ENCODE measurements at places on chromosomes 13 and 19.

DNA sequence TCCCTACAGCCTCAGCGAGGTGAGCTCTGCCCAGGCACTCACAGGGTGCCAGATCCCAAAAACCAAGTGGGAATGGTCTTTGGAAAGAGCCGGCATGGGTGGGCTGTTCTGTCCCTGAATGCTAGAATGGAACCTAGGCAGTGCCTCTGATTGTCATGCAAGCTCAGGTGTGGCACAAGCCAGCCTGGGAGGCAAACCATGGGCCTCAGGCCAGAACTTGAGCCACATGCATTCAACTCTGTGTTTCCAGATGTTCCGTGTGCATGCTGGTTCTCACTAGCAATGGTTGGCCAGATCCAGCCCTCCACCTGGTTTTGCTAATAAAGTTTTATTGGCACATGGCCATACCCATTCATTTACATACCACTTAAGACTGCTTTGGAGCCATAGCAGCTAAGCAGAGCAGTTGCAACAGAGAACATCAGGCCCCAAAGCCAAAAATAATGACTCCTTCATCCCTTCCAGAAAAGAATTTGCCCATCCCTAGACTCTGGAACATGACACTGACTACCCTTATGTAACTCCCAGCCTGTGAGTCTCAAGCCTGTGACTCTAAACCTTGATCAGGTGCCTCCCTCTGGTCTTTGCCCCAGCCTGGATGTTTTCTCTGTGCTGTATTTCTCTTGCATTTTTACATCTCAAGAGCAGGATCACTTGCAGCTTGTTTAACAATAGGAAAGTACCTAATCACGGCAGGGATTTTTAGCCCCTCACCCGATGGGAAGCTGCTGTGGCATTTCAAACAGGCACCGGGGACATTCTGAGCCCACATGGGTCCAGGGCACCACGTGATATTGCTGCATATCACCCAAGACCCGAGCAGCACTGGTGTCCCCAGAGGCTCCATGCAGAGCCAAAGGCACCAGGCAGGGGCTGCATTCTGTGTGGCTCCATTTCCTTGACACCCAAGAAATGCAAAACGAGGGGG, 55.4 kb upstream of the USE1 start:
- no peak for DNase-seq

- no peak for DNase-seq
Measured at GRCh38 chr19:15614507-15615379, at the start of gene CYP4F8. TSS of gene CYP4F8 (plus strand) at chr19:15615218. CDS start at chr19:15615617, 399 bp downstream.

- no peak for DNase-seq
Measured at GRCh38 chr13:110989331-110989730, 74.5 kb upstream of the ANKRD10 start.

DNA sequence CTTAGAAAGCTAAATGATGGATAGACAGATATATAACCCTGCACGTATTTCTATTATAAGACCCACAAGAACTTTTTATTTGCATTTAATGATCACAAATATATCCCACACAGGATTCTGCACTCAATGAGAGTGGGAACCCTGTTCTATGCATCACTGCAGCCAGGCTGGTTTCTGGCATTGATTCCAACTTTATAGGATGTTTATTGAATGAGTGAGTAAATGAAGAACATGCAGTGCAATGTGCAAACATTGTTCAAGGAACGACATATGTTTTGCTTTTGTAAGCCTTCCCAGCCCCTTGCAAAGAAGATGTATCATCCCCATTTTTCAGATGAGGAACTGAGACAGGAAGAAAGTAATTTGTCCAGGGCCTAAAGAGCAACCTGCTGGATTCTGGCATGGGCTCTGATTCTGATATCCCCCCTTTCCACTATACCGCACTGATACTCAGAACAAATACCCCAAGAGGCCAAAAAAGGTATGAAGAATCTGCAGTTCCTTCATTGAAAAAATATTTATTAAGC, 246.3 kb downstream of the LACC1 start:
- no peak for DNase-seq

- DNase-seq = no peak
Measured at GRCh38 chr19:13717194-13717643, 47.1 kb upstream of the MRI1 start.

DNA sequence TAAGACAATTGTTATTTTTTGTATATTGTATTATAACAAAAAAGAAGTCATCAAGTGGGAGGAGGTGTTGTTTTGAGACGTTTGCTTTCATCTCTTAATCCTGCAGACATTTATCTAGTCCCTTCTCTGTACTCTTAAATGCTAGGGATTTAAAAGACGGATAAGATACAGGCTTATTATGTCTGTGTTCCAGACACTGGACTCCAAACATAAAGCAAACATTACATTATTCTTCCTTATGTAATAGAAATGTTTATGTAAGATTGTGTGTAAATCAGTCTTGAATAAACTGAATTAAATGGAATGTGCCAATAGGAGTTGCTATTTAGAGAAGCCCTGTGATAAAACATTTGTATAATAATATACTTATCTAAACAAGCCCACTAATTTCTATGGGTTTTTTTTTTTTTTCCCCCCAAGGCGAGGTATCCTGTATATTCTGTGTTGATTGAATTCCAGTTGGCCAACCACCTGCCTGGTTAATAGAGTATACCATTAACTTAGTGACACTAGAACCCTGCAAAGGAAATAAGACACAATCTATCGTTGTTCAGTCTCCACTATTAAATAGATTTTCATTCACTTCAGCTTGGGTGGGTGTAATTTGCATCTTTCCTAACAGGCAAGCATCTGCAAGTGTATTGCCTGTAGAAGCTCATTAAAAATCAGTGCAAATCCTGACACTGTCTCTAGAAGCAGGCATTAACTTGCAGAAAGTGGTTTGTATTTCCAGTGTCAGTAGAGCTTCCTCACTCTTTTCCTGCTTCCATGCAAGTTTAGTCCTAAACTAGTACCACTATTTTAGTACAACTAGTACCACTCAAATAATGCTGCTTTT, 69.0 kb downstream of the LRCH1 start:
- no peak for DNase-seq

GRCh38 chr13:43326100-43326499, 302.7 kb downstream of the DNAJC15 start:
- DNase-seq = no peak

DNA sequence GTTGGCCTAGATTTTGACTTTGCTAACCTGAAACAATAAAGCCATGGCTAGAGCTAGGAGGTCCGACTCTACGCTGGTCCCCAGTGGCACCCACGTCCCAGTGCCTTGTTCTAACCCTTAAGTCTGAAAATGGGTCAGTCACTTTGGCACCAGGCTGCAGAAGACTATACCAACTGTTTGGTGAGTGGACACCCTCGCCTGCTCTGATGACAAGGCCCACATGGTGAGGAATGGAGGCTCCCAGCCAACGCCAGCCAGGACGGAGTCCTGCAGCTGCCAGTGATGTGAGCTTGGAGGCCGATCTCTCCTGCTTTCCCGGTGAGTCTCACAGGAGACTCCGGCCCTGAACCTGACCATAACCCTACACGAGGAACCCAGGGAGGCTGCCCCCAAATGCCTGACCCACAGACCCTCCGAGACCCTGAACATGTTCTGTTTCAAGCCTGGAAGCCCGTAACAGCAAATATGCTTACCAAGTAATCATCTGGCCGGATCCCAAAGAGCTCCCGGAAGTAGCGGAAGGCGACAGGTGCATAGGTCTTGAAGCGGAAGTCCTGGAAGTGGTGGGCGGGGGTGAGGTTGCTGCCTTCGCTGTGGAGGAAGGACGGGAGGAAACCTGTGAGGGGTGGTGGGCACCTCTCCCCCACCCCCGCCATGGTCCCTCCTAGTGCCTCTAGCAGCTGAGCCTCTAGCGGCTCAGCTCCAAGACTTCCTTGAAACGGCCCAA, 34.1 kb upstream of the CACTIN start:
- no peak for DNase-seq

DNA sequence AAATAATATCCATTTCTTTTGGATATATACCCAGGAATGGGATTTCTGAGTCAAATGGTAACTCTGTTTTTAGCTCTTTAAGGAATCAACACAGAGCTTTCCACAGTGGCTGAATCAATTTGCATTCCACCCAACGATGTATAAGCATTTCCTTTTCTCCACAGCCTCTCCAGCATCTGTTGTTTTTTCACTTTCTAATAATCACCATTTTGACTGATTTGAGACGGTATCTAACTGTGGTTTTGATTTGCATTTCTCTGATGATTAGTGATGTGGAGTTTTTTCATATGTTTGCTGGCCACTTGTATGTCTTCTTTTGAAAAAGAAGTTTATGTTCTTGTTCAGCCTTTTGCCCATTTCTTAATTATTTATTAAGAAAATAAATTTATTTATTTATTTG, 352.2 kb upstream of the OBI1 start:
- DNase-seq = no peak

GRCh38 chr19:46574533-46574932, 26.6 kb upstream of the CALM3 start:
- DNase-seq = peak; percentile 71

DNA sequence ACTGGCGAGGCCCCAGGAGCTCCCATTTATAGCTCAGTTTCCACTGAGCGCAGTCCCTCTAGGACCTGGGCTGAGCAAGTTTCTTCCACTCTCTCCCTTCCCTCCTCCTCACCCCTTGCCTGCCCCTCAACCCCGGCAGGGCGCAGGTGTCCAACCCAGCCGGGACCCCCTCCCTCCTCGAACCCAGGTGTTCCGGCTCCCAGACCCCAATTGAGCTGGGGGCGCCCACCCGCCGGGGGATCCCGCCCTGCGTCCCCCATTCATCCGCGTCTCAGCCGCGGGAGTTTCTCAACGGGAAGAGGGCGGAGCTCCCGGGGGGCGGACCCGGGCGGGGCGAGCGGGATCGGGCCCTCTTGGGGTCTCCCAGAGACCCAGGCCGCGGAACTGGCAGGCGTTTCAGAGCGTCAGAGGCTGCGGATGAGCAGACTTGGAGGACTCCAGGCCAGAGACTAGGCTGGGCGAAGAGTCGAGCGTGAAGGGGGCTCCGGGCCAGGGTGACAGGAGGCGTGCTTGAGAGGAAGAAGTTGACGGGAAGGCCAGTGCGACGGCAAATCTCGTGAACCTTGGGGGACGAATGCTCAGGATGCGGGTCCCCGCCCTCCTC, at the start of gene KIRREL2:
Gene KIRREL2 (plus strand): TSS at position 366 of the 604 bp plus-strand sequence. CDS start 209 bp downstream, at position 575.
- no peak for DNase-seq

GRCh38 chr13:30154531-30154930, 152.8 kb downstream of the KATNAL1 start:
- no peak for DNase-seq

GRCh38 chr13:38440666-38441065, 91.0 kb downstream of the UFM1 start:
- no peak for DNase-seq

DNA sequence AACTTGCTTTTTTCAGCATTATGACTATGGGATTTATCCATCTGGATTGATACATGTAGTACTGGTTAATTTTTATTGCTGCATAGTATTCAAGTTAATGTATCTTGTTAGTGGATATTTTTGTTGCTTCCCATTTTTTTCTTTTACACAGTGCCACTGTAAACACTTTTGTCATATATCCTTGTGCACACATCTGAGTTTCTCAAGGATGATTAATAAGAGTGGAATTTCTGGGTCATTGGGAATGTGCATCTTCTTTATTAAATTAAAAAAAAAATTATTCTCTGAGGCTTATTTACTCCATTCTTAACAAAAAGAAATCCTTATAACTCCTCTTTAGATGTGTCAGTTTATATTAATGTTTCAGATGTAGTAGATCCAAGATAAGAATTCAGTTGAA, 27.3 kb downstream of the B3GLCT start:
- DNase-seq = no peak

- no peak for DNase-seq
Measured at GRCh38 chr13:45846681-45847080, 4.9 kb downstream of the SIAH3 start.

GRCh38 chr19:48418317-48419064, 25.0 kb downstream of the GRIN2D start:
- DNase-seq = peak; percentile 44

DNA sequence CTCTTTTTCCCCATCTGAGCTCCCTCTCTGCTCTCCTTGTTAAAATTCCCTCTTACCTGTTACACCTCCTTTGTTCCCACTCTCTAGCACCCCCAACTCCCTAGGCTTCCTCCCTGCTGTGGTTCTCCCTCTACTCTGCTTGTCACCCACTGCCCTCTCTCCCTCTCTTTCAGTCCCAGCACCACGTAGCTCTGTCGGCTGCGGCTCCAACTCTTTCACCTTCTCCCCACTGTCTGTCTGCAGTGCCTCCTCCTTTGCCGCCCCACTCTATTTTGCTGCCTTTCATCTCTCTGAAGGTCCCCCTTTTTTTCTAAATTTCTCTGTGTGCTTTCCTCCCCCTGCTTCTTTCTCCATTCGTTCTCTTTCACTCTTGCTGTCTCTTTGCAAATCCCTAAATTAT, 1.1 kb downstream of the ZNF836 start:
- DNase-seq = no peak

- no peak for DNase-seq
Measured at GRCh38 chr19:46373491-46374359, 26.8 kb downstream of the PPP5C start.

GRCh38 chr13:52319876-52320275, 86.1 kb downstream of the THSD1 start:
- DNase-seq = peak; percentile 8

DNA sequence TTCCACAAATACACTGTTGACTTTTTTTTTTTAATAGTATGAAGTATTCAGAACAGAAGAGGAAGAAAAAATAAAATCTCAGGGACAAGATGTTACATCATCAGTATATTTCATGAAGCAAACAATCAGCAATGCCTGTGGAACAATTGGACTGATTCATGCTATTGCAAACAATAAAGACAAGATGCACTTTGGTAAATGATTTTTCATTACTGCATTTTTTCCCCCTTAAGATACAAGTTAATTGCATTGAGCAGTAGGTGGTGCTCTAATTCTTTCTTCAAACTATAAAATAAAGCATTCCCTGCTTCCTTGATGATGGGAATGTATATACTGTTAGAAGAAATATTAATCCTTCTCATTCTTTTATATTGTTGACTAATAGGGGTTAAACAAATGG, 17.1 kb downstream of the UCHL3 start:
- no peak for DNase-seq

- DNase-seq = no peak
Measured at GRCh38 chr13:103618151-103618550, 551.9 kb upstream of the SLC10A2 start.

GRCh38 chr13:101394605-101395004, 21.7 kb downstream of the NALCN start:
- DNase-seq = no peak

DNA sequence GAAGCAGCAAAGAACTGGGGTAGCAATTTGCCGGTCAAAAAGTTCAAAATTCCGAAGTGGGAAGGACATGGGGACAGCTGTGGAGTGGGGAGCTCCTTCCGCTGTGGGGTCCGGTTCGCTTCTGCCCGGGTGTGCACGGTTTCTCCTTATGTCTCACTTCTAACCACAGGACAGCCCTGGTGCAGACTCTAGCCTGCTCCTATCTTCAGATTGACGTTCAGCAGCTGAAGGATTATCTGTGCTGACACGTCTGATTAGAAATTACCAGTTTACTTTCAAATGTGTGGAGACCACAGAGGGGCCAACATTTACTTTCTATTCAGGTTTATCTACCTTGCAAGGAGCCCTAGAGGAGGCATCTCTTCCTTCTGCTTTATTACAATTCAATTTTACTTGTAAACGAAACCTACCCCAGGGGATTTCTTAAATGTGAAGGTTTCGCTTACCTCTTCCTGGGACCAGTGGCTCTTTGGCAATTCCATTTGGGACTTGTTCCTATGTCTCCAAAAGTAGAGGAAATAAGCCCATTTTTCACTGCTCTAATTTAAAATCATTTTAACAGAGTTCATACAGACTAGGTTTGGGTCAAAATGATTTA, 27.3 kb downstream of the LHFPL6 start:
- DNase-seq = no peak

- peak; percentile 17 for DNase-seq
Measured at GRCh38 chr13:24459234-24459633, 53.3 kb downstream of the PARP4 start.

- no peak for DNase-seq
Measured at GRCh38 chr13:39682788-39683187, 27.3 kb downstream of the COG6 start.

Data from suppressor macrophage treated with lipopolysaccharide for 1 hour (primary cell).